Suppressor macrophage treated with lipopolysaccharide for 4 hours (primary cell): ENCODE measurements at places on chromosomes 2 and 18.
A peak's percentile ranks its signal among the peaks of the same experiment; 100 is the strongest.

- no peak for DNase-seq
These were observed 198.1 kb downstream of the IKZF2 start for GRCh38 chr2:212953170-212953920.

GRCh38 chr18:58896734-58897508, 32.2 kb downstream of the ZNF532 start:
- DNase-seq, result no peak

- no peak for DNase-seq
These were observed 663 bp downstream of the RHBDD1 start for GRCh38 chr2:226836548-226836885.

GRCh38 chr2:137183206-137183898, 418.0 kb downstream of the THSD7B start:
- no peak for DNase-seq

DNA sequence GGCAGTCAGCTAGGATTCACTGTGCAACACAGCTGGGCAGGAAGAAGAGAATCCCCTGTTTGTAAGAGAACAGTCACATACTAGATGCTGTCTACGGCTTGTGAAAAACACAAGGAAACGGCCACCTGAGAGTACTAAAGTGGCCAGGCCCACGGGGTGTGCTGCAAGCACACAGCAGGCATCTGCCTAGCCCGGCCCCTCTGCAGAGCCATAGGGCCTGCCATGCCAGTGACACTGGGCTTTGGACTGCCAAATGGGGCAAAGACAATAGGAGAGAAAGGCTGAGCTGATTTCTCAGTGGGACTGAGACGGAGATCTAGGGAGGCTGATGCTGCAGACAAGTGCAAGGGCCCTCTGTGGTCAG, 10.3 kb downstream of the TUBB6 start:
- no peak for DNase-seq

- DNase-seq, result no peak
These were observed 96.3 kb downstream of the OSR1 start for GRCh38 chr2:19262150-19262549.

DNA sequence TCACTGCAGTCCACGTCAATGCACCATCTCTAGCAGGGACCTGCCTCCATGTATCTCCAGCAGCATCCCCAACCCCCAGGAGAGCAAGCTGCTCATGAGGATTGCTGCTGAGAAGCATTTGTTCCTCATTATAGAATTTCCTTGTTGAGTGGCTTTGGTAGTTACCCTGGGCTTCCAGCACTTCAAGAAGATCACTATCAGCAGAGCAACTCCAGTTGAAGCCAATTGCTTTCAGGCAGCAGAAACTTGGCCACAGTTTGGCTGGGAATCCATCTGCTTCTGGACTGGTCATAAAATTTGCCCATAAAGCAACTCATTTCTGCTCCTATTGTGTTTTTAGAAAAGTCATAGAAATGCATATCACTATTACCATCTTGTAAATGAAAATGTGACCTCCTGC, 17.4 kb downstream of the TRPM8 start:
- no peak for DNase-seq

DNA sequence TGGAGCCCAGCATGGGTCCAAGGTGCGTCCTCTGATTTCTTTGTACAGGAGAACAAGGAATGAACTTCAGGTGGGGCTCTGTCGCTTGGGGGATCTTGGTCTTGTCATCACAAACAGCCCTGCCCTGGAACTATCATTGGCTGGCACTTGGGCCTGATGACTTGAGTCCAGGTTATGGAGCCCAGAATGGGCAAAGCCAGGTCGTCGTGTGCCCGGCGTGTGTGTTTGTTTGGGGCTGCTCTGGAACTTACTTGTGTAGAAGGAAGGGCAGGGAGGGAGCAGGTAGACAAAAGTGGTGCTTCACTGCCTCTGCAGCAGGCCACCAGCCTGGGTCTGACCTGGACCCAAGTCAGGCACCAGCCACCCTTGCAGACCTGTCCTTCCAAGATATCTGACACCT, 306.3 kb upstream of the HS6ST1 start:
- no peak for DNase-seq

GRCh38 chr2:215535125-215535668, 99.3 kb upstream of the FN1 start:
- DNase-seq, result no peak

GRCh38 chr2:224142397-224143312, 103.6 kb upstream of the SERPINE2 start:
- DNase-seq, result no peak

DNA sequence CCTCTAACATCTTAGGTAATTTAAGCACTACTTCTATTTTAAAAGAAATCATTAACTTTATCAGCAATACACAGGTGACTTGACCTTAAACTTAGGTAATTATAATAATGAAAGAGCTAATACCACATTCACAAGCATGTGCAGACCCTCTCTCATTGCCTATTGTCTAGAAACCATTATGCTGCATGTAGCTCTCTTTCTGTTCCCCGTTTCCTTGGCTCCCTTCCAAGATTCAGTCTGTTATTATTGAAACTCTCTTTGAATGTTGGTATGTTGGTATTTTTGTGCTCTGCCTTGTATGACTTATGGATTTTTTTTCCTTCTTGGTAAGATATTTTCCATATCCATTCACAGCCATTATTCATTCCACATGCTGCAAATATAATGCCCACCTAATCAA, 201.2 kb downstream of the CDCA7 start:
- peak; percentile 42 for DNase-seq
